ENCODE measurements at places on chromosomes 11 and 22.

DNA sequence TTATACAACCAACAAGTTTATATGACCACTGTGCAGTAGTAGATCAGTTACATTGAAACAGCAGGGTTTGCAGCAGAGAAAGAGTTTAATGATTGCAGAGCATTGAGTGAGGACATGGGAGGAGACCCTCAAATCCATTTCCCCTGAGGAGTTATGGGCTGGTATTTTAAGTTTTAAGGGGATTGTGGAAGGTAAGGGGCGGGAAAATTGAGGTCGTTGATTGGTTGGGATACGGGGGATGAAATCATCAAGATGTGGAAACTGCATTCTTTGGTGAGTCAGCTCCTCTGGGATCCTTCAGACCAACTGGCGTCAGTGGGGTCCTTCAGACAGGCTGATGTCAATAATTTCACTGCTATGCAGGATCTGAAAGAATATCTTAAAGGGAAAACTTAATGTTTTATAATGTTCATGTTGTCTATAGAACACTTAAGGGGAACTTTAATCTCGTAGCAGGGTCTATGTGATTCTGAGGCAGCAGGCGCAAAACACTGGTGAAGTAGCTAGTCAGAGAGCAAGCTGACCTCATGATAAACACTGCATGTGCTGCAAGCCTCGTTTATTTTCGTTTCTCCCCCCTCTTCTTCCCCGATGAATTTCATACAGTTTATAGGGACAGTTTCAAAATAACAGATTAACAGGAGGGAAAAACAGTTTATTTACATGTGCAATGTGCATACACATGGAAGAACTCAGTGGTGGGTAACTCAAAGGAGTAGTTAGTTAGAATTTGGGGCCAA lies 17.4 kb upstream of the BACE1-AS start:
- DNase-seq: no peak

- no peak for DNase-seq
Observed at GRCh38 chr11:110892741-110893285, 180.6 kb upstream of the ARHGAP20 start.

DNA sequence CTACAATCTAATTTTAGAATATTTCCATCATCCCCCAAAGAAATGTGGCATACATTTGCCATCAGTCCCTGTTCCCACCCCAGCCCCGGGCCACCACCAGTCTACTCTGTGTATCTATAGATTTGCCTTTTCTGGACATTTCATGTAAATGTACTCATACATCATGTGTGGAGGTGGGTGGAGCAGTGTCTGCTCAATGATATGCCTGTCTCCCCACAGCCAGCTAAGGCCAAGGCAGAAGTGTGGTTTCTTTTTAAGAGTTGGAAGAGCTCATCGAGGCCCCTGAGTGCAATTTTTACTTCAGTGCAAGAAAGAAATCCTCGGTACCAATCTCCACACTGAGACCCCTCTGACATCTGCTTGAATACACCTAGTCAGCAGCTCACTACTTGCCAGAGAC lies 80.5 kb downstream of the TP53I11 start:
- DNase-seq: no peak

DNA sequence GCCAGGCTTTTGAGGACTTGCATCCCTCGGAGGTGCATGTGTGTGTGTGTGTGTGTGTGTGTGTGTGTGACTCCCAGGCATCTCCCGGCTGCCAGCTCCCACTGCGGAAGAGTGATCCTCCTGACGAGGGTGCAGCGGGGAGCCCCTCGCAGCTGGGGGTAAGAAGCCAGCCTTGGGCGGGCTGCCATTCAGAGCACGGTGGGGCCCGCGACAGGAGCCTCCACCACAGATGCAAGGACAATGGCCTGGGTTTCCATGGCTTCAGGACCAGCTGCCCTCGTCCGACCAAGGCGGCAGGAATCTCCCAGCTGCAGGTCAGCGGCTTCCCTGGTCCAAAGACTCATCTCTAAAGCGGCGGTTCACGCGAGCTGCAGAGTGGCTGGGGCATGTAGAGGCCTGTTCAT lies 908.5 kb downstream of the BRD1 start:
- no peak for DNase-seq

DNA sequence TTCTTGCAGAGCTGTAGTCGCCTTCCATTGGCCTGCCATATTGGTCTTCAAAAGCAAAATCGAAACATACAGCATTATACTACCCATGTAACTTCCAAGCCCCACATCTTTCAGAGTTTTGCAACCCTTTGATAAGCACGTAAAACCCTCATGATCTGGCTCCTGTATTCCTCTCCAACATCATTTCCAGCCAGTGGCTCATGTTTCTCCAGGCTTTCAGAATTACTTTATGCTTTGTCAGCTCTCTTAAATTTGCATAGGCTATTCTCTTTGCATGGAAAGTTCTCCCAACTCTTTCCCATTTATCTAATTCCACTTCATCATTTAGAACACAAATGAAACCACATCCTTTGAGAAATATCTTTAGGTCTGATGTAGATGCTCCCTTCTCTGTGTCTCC lies 67.8 kb upstream of the DDI1 start:
- DNase-seq: no peak

All from stimulated activated CD8-positive, alpha-beta memory T cell treated with anti-CD3 and anti-CD28 coated beads, Interleukin-15, amount 100 ng/mL, for 24 hours (primary cell).